ENCODE measurements at places on chromosomes 16 and 17.

- H3K36me3 ChIP-seq, result no peaks in the 10 kb centered on the region
- no peak overlapping the region for H3K4me3 ChIP-seq
- no peak overlapping the region for H3K27ac ChIP-seq
- DNase-seq, result peak; percentile 84
- no peaks in the 10 kb centered on the region for H3K4me1 ChIP-seq
Observed at GRCh38 chr17:35299135-35299534, 56.3 kb downstream of the SLFN5 start.

- H3K36me3 ChIP-seq, result no peaks in the 10 kb centered on the region
- H3K27ac ChIP-seq, result no peak overlapping the region
- no peak for DNase-seq
- no peak overlapping the region for H3K4me3 ChIP-seq
- peaks cover 4% of the 10 kb centered on the region for H3K4me1 ChIP-seq
Observed at GRCh38 chr16:48013491-48013901, 142.3 kb downstream of the ABCC12 start.

- no peak overlapping the region for H3K4me3 ChIP-seq
- no peak overlapping the region for H3K27ac ChIP-seq
- H3K27me3 ChIP-seq, result no peaks in the 10 kb centered on the region
- peaks cover 26% of the 10 kb centered on the region for H3K36me3 ChIP-seq
Observed at GRCh38 chr17:40290629-40291280, 3.1 kb downstream of the CDC6 start.

DNA sequence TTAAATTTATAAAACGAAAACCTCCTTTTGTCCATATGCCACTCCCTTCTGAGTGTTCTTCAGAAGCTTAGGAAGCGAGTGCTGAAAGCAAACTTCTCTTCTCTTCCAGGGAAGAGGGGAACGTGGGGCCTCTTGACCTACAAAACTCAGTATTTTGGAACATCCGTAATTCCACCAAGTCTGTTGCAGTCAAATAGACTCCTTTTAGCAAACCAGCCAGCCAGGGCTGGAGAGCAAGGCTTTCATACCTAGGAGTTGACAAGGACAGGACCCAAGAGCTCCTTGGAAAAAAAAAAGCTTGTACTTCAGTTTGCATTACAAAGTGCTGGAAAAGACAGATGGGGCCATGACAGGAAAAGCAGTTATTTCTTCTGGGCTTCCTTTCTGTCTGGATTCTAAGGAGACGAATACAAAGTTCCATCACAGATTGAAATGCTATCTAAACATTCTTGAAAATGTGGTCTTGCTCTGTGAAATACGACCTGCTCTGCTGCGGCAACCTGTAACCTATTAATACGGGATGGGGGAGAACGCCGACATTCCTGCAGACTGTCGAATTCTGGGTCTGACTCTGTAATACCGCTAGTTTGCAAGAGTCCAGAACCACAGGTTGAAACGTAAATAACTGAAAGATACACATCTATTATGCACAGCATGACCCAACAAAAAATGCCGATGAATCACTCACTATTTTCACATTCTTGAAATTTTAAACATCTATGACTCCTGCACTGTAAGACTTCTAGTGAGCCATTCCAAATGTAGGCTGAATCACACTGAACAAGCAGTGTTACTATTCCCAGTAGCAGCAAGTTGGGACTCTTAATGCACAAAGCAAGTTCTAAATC, 20.6 kb downstream of the VPS53 start:
- peak; percentile 99 for DNase-seq
- peaks cover 16% of the 10 kb centered on the region for H3K4me1 ChIP-seq
- H3K36me3 ChIP-seq, result peaks cover 9% of the 10 kb centered on the region
- H3K27ac ChIP-seq, result peak overlapping the region; percentile 97
- H3K4me3 ChIP-seq, result no peak overlapping the region

GRCh38 chr16:54934481-54935265, 4.0 kb downstream of the IRX5 start:
- no peak overlapping the region for H3K4me3 ChIP-seq
- H3K27ac ChIP-seq, result no peak overlapping the region

DNA sequence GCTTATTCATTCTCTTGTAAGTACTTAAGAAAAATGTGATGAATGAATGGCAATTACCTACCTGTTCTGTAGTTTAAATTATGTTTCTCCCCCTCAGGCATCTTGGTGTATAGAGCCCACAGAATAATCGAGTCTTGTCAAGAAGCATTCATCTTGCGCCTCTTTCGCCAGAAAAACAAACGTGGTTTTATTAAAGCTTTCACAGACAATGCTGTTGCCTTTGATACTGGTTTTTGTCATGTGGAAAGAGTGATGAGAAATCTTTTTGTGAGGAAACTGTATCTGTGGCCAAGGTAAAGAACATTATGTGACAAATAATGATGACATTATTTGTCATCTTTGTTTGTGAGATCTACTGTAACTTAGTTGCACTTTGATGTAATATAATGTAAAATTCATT, 6.5 kb downstream of the ERCC4 start:
- DNase-seq, result no peak
- H3K4me3 ChIP-seq, result no peak overlapping the region
- no peak overlapping the region for H3K27ac ChIP-seq
- no peaks in the 10 kb centered on the region for H3K4me1 ChIP-seq

GRCh38 chr17:31111183-31111582, 16.4 kb downstream of the NF1 start:
- no peaks in the 10 kb centered on the region for H3K27me3 ChIP-seq
- no peaks in the 10 kb centered on the region for H3K4me1 ChIP-seq
- no peaks in the 10 kb centered on the region for H3K36me3 ChIP-seq

- H3K36me3 ChIP-seq, result no peaks in the 10 kb centered on the region
- no peaks in the 10 kb centered on the region for H3K27me3 ChIP-seq
- no peak overlapping the region for H3K4me3 ChIP-seq
Observed at GRCh38 chr17:74305865-74306654, 20.0 kb upstream of the KIF19 start.

GRCh38 chr17:82217530-82218204, 5.0 kb upstream of the CCDC57 start:
- peaks cover 27% of the 10 kb centered on the region for H3K4me1 ChIP-seq
- no peaks in the 10 kb centered on the region for H3K27me3 ChIP-seq
- H3K36me3 ChIP-seq, result no peaks in the 10 kb centered on the region
- H3K4me3 ChIP-seq, result no peak overlapping the region
- peak overlapping the region; percentile 65 for H3K27ac ChIP-seq
- peak; percentile 85 for DNase-seq

DNA sequence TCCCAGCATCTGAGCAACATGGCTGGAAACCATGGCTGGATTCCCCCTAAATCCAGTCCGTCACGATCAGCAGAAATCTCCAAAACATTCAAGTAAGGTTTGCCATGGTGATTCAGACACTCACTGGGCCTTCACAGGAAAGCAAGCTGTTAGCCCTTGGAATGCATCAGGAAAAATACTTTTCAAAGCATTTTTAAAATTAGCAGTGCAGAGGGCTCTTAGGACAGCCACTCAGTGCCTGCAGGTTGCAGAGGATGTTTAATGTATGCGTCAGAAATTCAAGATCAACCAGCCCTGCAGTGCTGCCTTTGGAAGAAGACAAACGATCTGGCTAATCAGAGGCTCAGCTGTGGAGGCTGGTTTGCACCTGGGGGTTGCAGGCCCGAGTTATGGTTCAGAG, 50.3 kb downstream of the FOXL1 start:
- H3K4me3 ChIP-seq, result no peak overlapping the region
- no peaks in the 10 kb centered on the region for H3K27me3 ChIP-seq
- H3K4me1 ChIP-seq, result peaks cover 6% of the 10 kb centered on the region
- H3K27ac ChIP-seq, result no peak overlapping the region
- no peaks in the 10 kb centered on the region for H3K36me3 ChIP-seq

DNA sequence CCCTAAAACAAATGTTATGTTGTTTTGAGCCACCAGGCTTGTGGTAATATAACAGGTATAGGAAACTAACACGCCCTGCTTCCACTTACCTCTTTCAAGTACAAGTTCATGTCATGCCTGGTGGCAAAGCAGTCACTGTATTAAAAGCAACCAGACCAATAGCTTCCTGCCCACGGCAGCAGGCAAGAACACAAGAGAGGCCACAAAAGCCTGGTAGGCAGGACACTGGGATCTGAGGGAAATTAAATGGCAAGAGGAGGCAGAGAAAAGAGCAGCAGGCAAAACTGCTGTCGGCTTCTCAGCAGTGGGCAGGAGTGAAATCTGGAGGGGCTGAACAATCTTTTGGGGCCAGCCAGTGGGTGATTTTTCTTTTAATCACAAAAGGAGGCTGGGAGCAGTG, 2.2 kb downstream of the CYTH1 start:
- no peaks in the 10 kb centered on the region for H3K27me3 ChIP-seq
- DNase-seq, result no peak
- no peaks in the 10 kb centered on the region for H3K36me3 ChIP-seq
- H3K4me3 ChIP-seq, result no peak overlapping the region
- no peak overlapping the region for H3K27ac ChIP-seq

DNA sequence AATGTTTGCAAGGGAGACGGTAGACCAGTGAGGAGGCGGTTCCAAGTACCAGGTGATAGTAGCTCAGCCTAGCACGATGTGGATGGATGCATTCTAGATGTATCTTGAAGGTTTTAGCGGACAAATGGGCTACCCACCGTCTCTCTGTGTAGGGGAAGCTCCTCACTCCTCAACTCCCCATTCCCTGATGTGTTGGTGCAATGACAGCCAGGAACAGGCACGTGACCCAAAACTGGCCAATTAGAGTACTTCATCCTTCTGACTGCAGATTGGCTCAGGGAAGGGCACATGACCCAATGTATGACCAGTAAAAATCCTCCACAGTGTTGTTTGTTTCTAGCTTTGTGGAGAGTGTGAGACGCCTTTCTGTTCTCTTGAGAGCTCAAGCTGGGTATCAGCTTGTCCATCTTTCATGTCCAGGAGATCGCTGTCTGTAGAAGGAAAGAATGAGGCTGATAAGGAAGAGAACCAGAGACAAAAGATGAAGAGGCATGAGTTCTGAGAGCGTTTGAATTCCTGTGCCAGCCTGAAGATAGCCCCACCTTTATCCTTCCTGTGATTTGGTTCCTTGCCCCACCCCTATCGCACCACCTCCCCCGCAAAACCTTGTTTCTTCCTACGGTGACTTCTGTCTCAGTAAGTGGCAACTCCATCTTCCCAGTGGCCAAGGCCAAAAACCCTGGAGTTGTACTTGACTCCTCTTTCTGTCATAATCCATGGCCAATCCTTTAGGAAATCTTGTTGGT, 2.3 kb upstream of the BORCS6 start:
- DNase-seq, result peak; percentile 90
- H3K36me3 ChIP-seq, result no peaks in the 10 kb centered on the region
- H3K27ac ChIP-seq, result peak overlapping the region; percentile 35
- H3K27me3 ChIP-seq, result no peaks in the 10 kb centered on the region
- H3K4me1 ChIP-seq, result peaks cover 24% of the 10 kb centered on the region

GRCh38 chr16:4517812-4518680, 20.5 kb downstream of the CDIP1 start:
- peaks cover 7% of the 10 kb centered on the region for H3K36me3 ChIP-seq
- peak; percentile 38 for DNase-seq
- H3K27me3 ChIP-seq, result no peaks in the 10 kb centered on the region
- H3K27ac ChIP-seq, result no peak overlapping the region

GRCh38 chr16:5867250-5867649, 769.7 kb upstream of the EEF2KMT start:
- H3K4me3 ChIP-seq, result no peak overlapping the region
- no peaks in the 10 kb centered on the region for H3K27me3 ChIP-seq
- DNase-seq, result no peak
- H3K36me3 ChIP-seq, result no peaks in the 10 kb centered on the region

GRCh38 chr17:63474174-63474573, 2.7 kb upstream of the ACE start:
- H3K4me1 ChIP-seq, result peaks cover 6% of the 10 kb centered on the region
- H3K36me3 ChIP-seq, result no peaks in the 10 kb centered on the region
- peaks cover 4% of the 10 kb centered on the region for H3K27me3 ChIP-seq
- H3K27ac ChIP-seq, result no peak overlapping the region

- H3K27me3 ChIP-seq, result no peaks in the 10 kb centered on the region
- no peak for DNase-seq
- no peaks in the 10 kb centered on the region for H3K4me1 ChIP-seq
- no peak overlapping the region for H3K27ac ChIP-seq
- no peaks in the 10 kb centered on the region for H3K36me3 ChIP-seq
Observed at GRCh38 chr16:60651346-60651745, 1384.9 kb downstream of the CDH8 start.

DNA sequence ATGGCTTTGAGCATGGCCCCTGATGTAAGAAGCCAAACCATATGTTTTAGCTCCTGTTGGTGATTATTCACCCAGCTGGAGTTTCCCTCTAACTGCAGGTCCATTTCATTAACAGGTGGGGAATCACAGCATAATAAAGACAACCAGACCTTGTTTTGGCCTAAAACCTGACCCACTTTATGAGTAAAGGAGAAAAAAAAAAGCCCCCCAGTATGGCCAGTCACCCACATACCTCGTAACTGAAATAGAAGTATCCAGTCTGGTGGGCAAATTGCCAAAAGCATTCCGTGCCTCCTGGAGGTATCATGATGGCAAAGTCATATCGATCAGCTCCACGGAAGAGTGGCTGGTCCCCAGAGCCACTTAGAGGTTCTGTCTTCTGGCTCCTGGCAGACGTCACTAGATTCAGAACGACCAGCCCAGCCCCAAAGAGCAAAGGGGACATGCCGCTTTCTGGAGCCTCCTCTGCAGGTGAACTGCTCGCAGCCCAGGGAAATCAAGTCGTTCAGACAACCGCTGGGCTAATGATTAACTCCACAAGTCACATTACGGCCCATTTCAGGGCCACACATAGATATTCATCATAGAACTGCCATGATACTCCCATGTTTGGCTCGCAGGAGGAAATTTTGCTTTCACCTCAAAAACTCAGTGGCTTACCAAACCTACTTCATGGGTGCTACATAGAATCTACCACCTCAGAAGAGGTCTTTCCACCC, at the start of gene TMED6:
Gene TMED6, minus strand, starts transcription at position 478 of the 719 bp plus-strand sequence. Its CDS starts 33 bp downstream, at position 445.
- H3K4me3 ChIP-seq, result no peak within 1 kb of the TSS
- DNase-seq, result no peak
- no peak within 1 kb of the TSS for H3K27ac ChIP-seq

Measured in trophoblast cell (in vitro differentiated cells and primary cell).